ENCODE measurements at places on chromosomes 4 and X. TPM values are rescaled to one million over a fixed set of nuclear protein-coding genes. Genes with fewer than 3 reads are reported as not detected.
A peak's percentile ranks its signal among the peaks of the same experiment; 100 is the strongest.

DNA sequence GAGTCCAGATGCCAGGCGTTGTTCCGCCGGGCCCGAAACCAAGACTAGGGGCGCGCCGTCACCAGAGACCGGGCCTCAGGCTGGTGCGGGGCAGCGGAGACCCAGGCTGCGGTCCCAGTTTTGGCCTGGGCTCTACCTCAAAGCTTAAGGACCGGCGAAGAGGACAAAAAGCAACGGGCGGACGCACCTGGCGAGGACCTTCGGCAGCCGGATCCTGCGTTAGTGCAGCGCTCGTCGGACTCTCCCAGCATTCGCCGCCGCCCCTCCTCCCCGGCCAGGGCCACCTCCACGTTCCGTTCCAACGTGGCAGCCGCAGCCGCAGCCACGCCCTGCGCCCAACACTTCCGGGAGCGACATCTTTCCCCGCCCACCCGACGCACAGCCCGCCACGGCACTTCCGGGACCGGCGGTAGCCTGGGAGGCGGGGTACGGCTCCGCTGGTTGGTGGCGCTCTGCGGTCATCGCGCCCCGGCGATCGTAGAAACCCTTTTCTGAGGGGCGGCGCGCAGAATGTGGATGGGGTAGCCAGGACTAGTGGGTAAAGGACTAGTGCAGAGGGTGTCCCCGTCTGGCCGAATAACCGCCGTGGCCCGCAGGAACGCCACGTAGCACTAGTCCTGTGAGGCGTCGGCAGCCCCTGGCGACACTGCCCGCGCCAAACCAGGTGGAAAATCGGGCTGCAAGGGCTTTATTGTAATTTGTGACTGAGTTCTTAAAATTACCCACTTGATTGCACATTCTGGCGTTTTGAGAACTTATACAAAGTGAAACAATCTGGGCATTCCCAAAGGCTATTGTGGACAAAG is at the start of gene SEC31A:
TSS of gene SEC31A (minus strand) at position 253 of the 806 bp plus-strand sequence. CDS start 9,217 bp downstream, outside the sequence.
- DNase-seq, result peak; percentile 97

DNA sequence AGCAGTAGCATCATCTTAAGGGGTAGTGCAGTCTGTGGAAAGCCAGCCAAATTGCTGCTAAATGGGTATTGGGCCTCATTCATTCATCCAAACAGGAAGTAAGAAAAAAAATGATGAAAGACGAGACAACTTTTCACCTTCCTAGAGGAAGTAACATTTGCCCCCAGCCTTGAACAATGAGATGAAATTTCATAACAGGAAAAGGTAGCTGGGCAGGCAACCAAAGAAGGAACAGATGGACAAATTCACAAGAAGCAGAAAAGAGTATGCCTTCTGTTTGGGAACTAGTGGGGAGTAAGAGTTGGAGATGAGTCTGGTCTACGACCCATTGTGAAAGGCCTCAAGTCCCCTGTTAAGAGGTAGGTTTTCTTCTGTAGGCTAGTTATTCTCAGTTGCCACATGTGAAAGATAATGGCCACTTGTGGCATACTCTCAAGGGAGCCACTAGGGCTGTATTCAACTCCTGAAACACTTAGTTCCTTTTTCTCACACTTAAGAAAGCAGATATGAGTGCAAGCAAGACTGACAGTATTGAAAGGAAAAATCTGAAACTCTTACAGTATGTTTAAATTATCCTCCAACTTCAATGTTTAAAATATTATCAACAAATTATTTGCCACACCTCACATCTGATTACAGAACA is 190.4 kb downstream of the AR start:
- no peak for DNase-seq

GRCh38 chrX:119495734-119496726 is 27.8 kb downstream of the SLC25A5 start:
- DNase-seq, result peak; percentile 18

DNA sequence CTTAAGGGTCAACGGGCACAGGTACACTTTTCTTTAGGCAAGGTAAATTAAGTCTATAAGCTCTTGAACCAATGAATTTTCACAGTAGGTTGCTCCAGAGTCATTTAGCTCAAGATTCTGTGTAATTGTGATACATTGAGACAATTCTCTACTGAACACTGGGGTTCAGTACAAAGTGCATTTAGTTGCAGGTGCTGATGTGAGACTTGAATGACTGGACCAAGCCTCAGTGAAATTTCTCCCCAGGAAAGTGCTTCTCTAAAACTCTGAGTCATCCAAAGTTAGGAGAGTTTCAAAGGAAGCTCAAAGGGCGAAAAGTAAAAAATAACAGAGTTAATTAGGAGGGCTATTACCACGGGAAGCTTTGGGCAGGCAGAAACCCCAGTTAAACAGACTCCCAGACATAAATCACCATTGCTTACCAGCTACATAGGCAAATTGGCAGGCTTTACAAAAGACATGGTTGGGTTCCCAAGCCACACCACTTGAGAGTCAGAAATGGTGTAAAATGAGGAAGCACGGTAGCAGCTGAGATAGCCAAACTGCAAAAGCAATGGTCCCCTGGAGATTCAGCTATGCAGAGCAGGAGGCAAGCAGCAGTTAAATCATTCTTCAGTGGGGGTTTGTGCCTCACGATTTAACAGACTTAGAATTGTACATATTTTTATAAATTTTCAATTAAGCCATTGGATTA is 202.6 kb downstream of the PCDH19 start:
- DNase-seq, result no peak

GRCh38 chr4:127174616-127175015 is 458.1 kb upstream of the INTU start:
- no peak for DNase-seq

GRCh38 chrX:17465201-17465600 is 90.2 kb downstream of the NHS start:
- no peak for DNase-seq

DNA sequence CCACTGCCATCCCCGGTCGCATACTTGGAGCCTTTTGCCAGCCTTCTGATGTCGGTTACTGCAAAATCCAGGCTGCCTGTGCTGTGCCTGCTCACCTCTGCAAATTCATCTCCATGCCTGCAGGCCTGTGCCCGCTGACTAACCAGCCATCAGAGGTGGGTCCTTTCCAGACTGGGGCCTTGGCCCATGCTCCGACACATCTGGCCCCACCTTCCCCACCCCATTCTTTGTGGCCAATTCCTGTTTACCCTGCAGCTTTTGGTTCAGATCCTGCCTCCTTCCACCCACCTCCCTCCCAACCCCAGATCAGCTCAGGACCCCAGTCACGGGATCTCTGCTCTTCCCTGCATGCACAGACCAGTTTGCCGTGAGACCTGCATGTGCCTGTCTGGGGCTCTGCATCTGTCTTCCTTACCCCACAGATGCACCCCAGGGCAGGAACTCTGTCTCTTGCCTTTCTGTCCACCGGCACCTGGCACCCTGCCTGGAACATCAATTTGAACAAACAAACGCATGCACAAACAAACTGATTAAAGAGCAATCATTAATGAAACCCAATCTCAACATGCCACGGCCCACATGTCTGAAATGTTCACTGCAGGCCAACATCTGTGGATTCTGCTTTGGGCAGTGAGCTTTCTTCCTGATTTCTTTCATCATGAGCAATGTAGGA is 112.8 kb upstream of the PSAPL1 start:
- no peak for DNase-seq

DNA sequence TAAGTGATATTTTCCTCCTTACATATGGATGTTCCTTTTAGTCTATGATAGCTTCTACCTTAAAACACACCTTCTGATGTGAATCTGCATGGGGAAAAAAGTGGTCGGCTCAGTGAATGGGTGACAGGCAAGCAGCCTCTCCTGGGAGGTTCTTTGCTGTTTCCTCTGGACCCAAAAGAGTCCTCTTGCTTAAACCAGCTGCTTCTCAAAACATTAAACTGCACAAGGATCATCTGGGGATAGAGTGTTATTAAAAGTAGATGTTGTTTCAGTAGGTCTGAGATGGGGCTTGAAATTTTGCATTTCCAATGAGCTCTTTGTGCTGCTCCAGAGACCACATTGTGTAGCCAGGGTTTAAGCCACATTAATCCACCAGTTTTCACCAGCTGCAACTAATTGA is 452.9 kb downstream of the IL1RAPL1 start:
- no peak for DNase-seq

GRCh38 chr4:37762991-37763368 is 63.5 kb upstream of the PGM2 start:
- no peak for DNase-seq

GRCh38 chr4:101074326-101074725 is 273.0 kb downstream of the PPP3CA start:
- no peak for DNase-seq

RBM47 gene
- 40.2 TPM for total RNA-seq

NAA11 gene
- total RNA-seq, result not detected

Measured in suprapubic skin (tissue), 4 donors.